ENCODE measurements at places on chromosomes 1 and 21. TPM values are rescaled to one million over a fixed set of nuclear protein-coding genes. Genes with fewer than 3 reads are reported as not detected.

- no peak for DNase-seq
- peaks cover 8% of the 10 kb centered on the region for H3K36me3 ChIP-seq
- H3K27ac ChIP-seq, result peak overlapping the region; percentile 29
- peaks cover 15% of the 10 kb centered on the region for H3K4me1 ChIP-seq
- no peak overlapping the region for H3K4me3 ChIP-seq
- H3K27me3 ChIP-seq, result no peaks in the 10 kb centered on the region
Observed at GRCh38 chr1:154469844-154470560, 32.0 kb upstream of the TDRD10 start.

GRCh38 chr1:225980005-225980836 is 18.9 kb downstream of the SDE2 start:
- no peaks in the 10 kb centered on the region for H3K4me1 ChIP-seq
- no peaks in the 10 kb centered on the region for H3K27me3 ChIP-seq
- H3K4me3 ChIP-seq, result no peak overlapping the region

The PAQR7 gene
- 9.0 TPM for total RNA-seq

The TMEM201 gene
- total RNA-seq, result 2.9 TPM

The CFHR1 gene
- total RNA-seq, result 507 TPM

The PRKAA2 gene
- total RNA-seq, result 2.7 TPM

The INSRR gene
- not detected for total RNA-seq

The COL18A1 gene
- 308 TPM for total RNA-seq
